Jurkat, Clone E6-1 (cell line): ENCODE measurements at places on chromosomes 5 and 9.

DNA sequence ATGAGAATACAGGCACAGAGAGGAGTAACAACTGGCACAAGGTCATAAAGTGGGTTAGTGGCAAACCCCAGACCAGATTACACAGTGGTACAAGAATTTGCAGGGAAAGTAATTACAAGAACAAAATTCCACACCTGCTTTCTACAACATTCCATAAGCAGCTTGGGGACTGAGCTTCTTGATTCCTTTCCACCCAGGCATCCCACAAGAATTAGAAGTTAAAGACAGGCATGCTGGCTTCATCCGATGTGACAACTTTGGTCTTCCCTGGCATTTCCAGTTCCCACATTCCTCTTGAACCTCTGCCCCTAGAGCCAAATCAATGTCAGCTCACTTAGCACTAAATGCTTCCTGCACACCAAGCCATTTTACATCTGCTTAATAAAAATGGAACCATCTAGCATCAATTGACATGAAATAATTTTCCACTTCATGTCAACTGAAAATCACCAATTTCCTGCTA lies 435.8 kb upstream of the PAPPA start:
- DNase-seq: no peak

DNA sequence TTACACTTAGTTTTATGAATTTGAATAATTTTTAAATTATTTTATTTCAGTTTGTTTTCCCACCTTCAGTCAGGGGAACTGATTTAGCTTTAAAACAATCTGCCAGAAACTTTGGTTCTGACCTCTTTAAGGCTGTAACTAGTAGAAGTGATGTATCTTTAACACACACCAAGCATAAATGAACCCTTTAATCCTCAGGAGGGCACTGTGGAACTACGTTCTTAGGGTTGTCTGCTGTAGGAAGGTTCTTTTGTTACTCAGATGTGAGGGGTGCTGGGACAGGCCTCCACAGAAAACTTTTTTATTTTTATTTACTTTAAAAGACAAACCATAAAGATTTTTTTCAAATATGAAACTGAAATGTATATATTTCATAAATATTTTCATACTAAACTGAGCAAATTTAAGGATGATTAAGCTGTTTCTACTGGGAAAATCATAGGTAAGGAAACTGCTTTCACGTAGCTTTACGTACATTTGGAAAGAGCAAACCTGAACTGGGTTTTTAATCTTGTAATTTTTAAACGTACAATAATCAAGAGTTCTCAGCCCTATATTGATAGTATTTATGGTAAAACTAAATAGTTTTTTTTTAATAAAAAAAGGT lies 5.3 kb downstream of the KLF4 start:
- DNase-seq: peak; percentile 40

GRCh38 chr9:108543251-108543778 lies 312.5 kb downstream of the ACTL7B start:
- no peak for DNase-seq

GRCh38 chr9:116318468-116319374 lies 165.1 kb downstream of the PAPPA start:
- DNase-seq: no peak

GRCh38 chr9:135448663-135449100 lies 30.9 kb upstream of the PPP1R26 start:
- DNase-seq: no peak

DNA sequence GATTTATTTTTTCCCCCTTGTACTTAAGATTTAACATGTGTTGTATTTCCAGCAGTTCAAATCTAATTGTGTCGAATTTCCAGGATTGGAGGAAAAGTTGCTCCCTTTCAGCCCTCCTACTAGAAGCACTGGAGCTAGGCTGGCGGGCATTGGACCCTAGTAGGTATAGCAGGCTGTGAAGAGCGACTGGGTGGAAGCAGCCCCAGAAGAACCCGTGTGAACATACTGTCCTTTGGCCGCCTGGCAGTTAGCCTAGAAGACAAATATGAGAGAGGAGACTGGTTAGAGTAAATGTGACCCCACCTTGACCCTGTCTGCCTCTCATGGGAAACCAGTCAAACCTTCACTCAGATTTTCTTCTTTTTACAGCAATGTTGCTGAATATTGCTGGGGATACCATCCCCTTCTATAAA lies 13.9 kb downstream of the ALDOB start:
- no peak for DNase-seq

GRCh38 chr9:95801797-95802196 lies 73.7 kb upstream of the ERCC6L2 start:
- DNase-seq: no peak

DNA sequence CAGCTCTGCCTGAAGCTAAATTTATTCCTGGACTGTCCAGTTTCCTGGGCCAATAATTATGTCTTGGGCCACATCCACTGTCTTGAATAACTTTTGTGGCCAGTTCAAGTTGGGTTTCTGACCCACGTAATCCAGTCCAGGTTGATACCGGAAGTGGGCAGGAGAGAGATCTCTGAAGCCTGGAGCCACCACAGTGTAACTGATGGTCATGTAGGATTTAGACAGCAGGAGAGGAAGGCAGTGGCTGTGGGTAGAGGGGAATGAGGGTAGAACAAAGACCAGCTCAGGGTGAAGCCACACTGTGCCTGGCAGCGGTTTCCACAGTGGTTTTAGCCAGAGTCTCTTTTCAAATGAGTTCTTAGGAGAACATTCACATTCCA lies 30.2 kb downstream of the SH3PXD2B start:
- no peak for DNase-seq

- no peak for DNase-seq
Measured at GRCh38 chr9:68877219-68877618, 136.7 kb downstream of the PRKACG start.

DNA sequence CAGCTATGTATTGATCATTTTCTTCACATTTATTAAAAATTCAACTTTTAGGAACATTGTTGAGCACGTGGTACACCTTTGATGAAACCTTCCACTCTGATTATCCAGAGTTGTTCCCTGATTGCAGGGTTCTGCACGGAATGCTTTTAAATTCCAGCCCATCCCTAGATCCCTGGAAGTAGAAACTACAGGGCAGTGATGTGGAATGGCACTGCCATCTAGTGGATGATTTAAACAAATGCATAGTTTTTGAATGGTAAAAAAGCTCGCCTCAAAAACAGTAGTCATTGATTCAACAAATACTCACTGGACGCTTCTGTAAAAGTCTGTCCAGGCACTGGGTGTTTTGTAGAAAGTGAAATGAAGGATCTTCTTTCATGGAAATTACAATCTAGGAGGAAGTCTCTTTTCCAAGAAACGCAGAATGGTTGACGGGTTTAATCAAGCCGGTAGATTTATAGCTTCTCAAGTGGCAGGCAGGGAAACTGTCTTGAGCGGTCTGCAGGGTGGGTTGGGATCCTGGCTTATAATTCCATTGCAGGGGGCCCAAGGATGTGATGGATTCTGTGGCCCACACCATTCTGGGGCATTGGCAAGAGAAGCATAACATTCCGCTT lies 118.4 kb downstream of the ARHGAP26 start:
- DNase-seq: peak; percentile 17

GRCh38 chr5:85441156-85441555 lies 1056.5 kb upstream of the EDIL3 start:
- DNase-seq: no peak

GRCh38 chr5:51987669-51988209 lies 604.5 kb downstream of the ISL1 start:
- no peak for DNase-seq

DNA sequence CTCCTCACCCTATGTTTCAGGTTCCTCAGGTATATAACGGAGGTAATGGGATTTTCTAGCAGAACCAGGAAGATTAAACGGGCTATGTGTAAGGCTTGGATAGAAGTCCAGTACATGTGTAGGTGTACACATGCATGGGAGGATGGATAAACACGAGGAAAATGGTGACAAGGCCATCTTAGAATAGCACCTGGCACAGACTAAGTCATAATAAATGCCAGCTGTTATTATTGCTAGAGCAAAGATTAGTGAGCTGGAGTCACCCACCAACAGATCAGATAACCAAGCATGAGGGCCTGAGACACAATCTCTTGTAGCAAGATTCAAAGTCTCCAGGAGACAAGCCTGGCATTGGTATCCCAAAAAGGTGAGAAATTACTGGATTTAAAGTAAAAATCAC lies 21.1 kb downstream of the SPOCK1 start:
- no peak for DNase-seq

DNA sequence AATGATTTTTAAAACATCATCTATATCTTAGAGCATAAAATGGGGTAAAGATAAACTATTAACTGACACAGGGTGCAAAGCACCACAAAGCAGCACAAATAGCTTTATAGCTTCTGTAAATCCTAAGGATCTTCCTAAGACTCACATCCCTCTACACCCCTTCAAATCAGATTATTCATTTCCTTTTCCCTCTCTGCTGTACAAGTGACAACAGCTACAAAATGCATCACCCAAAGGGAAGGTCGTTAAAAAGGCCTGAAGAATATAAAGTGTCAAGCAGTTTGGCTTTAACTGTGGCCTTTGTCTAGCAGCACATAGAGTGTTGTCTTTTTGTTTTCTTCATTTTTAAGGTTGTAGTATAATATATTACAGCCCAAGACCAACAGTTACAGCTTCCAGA lies 422.1 kb downstream of the PDE4D start:
- no peak for DNase-seq

GRCh38 chr9:72856972-72857623 lies 95.8 kb downstream of the ALDH1A1 start:
- DNase-seq: peak; percentile 57

DNA sequence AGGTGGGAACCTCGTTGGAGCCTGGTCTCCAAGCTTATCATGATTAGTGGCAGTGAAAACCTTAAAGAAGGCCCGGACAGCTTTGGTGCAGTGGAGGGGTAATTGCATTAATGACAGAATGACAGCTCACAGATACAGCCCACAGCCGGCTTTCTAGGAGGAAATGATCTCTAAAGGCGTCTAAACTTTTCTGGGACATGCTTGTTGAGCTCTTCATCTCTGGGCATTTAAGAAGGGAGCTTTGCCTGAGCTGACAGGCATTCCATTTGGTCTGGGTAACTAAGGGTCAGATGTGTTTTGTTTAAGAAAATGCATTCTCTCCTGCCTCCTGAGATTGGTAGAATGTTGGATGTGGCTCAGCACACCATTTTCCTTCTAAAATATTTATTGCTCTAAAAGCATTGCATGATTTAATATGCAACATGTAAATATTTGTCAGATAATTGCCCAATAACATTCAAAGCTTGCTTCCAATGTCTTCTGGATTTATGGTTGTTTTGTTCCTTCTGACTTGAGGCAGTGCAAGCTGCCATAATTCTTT lies 4.0 kb downstream of the ANKRD33B start:
- no peak for DNase-seq

DNA sequence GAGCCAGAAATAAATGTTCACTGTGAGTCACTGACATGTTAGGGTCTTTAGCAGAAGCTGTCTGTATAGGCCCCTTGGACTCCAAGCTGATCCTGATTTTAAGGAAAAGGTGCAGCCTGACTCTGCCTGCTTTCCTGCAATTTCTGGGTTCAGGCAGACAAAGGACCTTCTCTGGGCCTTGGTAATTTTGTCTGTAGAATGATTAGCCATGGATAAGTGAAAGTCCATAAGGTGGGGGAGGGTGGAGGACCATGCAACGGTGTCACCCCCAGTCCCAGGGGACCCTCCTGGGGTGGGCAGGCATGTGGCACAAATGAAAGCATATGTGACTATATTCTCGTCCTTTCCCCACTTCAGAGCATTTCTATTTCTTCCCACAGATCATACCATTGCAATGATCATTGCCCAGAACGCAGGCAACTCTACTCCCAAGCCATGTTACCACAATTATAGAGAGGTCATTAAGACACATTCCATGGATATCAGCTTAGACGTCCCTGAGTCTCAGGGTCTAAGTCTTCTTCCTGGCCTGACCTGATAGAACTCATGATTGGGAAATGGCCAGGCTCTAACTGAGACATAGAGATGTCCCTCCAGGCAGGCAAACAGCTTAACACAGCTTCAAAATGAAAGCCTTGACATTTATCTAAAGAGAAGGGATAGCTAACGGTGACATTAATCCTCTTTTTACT lies 157.9 kb upstream of the ALDH1B1 start:
- no peak for DNase-seq

- DNase-seq: no peak
Measured at GRCh38 chr5:123289210-123289609, 134.0 kb downstream of the CEP120 start.

GRCh38 chr9:106174346-106174745 lies 480.0 kb downstream of the TMEM38B start:
- DNase-seq: no peak

DNA sequence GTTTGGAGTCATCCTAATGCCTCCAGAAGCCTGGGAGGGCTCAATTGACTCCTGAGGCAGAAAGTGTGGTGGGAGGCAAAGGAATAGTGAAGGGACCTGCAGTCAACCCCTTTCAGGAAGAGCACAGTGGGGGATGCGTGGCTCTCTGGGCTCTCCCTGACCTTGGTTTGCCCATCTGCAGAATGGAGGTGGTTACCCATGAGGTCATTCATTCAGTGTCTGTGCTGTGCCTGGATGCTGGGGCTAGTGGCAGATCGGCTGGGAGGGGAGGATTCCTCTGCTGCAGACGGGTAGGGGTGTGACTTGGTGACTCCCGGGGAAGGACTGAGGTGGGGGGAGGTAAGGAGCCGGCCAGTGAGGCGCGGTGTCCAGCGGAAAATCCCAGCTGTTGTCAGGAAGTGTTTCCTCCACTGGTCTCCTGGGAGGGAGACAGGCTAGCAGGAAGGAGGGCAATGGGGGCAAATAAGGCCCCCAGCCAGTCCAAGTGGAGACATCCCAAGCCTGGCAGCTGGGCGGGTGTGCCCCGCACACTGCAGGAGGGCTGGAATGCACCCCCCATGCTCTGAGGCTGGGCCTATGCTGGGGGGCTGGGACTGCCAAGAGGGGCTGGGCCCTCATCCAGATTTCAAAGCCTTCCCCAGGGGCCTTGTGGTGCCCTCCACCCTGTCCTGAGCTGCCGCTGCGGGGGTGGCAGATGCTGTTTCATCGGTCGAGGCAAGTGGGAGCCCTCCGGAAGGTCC lies 10.9 kb downstream of the CXXC5 start:
- DNase-seq: no peak
